ENCODE measurements at places on chromosomes 3 and 15.

DNA sequence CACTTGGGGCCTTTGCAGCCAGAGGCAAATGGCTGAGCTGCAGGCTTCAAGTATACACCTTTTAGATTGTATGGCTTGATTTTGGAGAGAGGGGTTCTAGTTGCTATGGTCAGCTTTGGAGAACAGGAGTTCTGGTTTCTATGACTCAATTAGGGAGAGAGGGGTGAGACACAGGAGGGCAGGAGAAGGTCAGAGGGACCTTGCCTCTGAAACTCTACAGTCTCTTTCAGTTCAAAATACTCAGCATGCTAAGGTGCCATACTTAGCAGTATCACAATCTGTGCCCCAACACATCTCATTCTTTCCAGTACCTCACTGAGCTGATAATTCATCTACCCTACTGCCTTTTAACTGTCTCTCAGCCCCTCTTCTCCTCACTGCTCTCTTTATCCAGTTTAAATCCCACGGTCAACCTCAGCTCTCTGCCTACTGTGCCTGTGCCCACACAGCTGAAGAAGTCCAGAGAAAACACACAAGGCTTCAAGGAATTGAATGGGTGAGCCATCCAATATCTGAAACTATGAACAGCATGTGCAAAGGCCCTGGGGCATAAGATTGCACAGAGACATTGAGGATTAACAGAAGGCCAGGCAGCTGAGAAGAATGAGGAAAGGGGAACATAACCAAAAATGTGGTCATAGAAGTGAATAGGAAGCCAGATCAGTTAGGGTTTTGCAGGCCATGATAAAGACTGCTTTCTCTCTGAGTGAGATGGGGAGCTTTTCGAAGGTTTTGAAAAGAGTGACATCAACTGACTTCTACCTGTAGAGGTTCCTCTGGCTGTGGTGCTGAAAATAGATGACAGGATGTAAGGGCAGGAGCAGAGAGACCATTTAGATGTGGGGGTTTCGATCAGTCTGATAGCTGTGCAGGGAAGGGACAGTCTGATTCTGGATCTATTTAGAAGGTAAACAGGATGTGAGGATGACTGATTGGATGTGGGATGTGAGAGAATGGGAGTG, 54.5 kb upstream of the C3orf80 start:
- DNase-seq = no peak

DNA sequence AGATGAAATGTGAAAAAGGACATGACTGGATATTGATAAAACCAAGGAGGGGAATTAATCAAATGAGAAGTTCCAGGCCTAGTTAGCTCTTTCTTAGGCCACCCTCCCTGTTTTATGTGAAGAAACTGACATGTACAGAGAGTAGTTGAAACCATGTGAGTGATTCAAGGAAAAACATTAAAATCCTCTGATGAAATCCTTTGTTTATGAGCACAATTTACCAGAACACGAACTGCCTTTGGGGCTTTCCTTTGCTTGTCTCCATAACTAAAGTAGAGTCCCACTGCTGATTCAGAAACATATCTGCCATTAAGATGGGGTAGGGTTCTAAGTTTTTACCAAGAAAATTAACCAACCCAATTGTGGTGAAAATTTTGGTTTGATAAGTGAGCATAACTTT, 558.3 kb downstream of the NR2F2 start:
- DNase-seq = no peak

- no peak for DNase-seq
These were observed 122.6 kb upstream of the CCNL1 start for GRCh38 chr3:157282261-157283191.

GRCh38 chr3:119517112-119517511, 18.8 kb downstream of the TIMMDC1 start:
- DNase-seq = no peak

DNA sequence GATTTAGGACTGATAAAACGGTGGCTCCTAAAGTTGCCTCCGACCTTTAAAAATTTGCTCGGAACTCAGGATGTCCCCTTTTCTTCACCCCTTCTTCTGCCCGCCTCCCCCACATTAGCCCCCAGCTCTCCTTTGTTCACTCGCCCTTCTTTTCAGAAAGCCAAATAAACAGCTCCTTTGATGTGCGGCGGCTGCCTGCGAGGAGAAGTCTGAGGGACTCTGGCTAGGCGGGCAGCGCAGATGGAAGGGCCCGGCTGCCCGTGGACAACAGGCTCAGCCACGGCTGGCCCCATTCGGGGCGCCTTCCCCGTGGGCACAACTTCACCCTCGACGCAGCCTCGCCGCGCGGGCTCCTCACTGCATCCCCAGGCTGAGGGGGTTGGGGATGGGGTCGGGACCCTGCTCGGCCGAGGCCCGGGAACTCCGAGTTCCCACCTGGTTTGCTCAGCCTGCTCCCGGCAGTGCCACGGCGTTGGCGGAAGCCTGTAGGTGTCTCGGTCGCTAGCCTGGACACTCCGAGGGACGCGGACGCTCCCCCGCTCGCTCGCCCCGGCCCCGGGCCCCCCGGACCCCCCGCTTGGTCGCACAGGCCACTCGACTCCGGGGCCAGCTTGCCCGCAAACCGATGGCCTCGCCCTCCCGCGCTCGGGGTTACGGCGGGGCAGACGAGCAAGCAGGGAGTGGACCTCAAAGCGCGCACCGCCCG, 897 bp upstream of the TLE3 start:
- DNase-seq = no peak

- DNase-seq = peak; percentile 41
These were observed 1.1 kb upstream of the IGF1R start for GRCh38 chr15:98647026-98647773.

GRCh38 chr3:126305427-126305826, 51.8 kb downstream of the KLF15 start:
- DNase-seq = no peak

DNA sequence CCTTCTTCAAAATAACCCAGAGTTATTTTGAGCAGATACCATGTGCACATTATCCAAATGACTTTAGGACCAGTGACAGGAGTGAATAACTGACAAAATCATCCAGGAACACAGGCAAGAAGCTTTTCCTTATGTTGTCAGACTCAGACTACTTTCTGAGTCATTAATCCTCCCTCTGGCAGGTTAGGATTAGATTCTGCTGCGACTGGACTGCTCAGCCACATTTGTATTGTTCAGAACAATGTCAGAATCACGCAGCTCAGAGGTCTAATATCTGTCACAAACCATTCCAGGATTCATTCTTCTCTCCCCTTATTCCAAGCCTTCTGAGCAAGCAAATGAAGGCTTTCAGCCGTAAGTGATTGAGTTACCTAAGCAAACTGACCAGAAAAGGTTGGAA, 34.8 kb upstream of the FAM174B start:
- DNase-seq = no peak

- no peak for DNase-seq
These were observed 23.7 kb downstream of the CEP19 start for GRCh38 chr3:196688349-196688748.

- DNase-seq = no peak
These were observed 20.4 kb downstream of the UACA start for GRCh38 chr15:70742928-70743327.

- DNase-seq = no peak
These were observed 26.5 kb downstream of the TSPAN3 start for GRCh38 chr15:77044228-77045042.

DNA sequence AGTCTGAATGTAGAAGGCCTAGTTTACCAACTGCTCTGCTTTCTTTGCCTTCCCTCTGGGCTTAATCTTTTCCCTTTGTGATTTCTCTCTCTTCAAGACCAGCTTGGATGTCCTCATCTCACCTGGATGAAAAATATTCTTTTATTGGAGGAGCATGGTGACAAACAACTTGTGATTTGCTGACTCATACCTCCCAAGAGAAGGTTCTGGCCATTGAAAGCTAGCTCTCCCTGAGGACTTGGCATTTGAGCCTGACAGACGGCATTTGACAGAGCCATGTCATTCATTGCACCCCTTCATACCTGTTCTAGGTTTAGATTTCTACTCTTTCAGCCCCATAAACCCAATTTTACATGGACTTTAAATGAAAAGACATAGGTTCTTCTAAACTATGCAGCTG, 33.3 kb downstream of the ATG7 start:
- DNase-seq = no peak

GRCh38 chr3:18572809-18573208, 147.7 kb upstream of the SATB1 start:
- no peak for DNase-seq

DNA sequence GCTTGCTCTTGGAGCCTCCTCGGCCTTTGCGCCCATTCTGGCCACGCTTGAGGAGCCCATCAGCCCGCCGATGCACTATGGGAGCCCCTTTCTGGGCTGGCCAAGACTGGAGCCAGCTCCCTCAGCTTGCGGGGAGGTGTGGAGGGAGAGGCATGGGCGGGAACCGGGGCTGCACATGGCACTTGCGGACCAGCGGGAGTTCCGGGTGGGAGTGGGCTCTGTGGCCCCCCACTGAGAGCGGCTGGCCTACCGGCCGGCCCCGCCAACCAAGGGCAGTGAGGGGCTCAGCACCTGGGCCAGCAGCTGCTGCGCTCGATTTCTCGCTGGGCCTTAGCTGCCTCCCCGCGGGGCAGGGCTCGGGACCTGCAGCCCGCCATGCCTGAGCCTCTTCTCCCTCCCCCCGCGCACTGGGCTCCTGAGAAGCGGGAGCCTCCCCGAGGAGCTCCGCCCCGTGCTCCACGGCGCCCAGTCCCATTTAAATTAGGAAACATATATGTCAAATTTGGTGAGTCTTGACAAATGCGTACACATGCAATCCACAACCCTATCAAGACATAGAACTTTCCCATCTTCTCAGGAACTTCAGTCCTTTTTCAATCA, 97.6 kb upstream of the CNTN3 start:
- DNase-seq = no peak

DNA sequence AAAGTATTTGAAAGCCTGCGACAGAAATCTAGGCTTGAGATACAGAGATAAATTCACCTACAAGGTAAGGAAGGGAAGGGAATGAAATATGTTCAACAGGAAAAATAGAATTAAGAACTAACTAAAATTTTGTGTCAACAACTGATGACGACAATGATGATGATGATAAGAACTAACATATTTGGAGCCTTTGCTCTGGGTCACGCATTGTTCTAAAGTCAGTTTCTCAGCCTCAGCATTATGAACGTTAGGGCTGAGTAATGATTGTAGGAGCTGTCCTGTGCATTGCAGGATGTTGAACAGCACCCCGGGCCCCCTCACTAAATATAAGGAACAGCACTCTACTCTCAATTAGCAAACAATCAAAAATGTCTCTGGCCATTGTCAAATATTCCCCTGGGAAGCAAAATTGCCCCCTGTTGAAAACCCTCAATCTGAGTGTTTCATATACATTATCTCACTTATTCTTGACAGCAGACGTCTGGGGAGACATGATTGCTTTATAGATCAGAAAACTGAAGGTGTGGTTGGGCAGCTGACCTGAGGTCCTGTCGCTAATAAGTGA, 88.5 kb downstream of the ERC2 start:
- DNase-seq = no peak

DNA sequence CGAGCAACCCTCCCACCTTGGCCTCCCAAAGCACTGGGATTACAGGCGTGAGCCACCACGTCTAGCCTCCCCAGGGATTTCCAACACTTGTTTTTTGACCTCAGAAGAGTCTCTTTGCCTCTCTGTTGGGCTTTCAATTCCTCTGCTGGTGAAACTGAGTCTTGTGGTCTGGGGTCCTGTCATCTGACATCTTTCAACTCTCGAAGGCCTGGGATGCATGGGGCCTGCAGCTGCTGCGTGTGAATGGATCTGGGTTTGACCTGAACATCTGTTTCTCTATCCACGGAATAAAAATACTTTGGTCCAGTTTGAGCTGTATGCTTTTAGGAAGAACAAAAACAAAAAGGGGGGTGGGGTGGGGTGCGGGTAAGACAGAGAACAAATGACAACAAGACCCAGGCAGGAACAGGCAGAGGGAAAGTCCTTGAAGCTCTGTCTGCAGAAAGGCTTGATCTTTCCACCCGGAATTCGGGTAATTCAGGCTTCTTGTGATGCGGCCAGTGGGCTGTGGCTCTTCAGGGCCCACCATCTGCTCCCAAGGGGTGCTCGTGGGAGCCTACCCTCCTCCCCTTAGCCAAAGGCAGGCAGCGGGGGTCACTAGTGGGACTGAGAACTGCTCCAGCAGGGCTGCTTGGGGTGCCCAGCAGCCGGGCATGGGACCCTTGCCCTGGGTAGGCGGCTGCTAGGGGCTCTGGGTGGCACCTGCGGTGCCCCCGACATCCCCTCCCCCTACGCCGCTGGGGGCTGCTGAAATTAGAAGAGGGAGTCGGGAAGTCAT, 71.5 kb downstream of the SLC12A8 start:
- no peak for DNase-seq

GRCh38 chr15:29570121-29570947, 251.9 kb downstream of the TJP1 start:
- no peak for DNase-seq

- peak; percentile 36 for DNase-seq
These were observed 539 bp upstream of the PLCL2 start for GRCh38 chr3:16884084-16884747.

- DNase-seq = no peak
These were observed 260.4 kb upstream of the SLCO3A1 start for GRCh38 chr15:91593067-91593466.

GRCh38 chr3:7576071-7576470, 715.2 kb downstream of the GRM7 start:
- DNase-seq = no peak

- DNase-seq = no peak
These were observed 7.3 kb downstream of the TMEM158 start for GRCh38 chr3:45218578-45219390.

DNA sequence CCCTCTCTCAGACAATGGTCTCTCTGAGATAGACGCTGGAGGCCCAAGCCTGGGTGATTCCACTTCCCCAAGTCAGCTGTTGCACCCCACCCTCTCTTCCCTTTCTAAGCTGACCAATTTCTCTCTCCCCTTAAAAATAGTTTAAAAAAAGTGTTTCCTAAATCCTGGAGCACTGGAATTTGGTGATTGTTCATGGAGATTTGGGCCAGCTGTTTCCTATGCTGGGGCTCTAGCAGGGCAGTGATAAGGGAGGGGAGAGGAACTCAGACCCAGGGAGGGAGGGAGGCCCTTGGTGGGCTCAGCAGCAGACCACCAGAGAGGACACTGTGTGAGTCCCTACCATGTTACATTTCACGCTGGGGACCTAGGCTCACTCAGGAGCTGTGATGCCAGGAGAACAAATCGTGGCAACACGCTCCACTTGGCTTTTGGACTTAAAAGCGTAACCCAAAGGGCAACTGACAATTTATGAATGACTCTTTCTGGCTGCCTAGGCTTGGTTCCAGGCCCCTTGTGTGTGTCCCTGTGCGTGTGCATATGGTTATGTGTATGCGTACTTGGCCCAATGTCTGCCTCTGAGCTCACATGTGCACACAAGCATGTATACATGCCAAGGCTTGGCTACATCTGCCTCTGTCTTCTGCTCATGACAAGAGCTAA, 59.8 kb upstream of the INSYN1 start:
- no peak for DNase-seq

- DNase-seq = no peak
These were observed 98.7 kb upstream of the ZPLD1 start for GRCh38 chr3:102336130-102336529.

- DNase-seq = no peak
These were observed 222.6 kb upstream of the NR2F2 start for GRCh38 chr15:96107916-96108315.

DNA sequence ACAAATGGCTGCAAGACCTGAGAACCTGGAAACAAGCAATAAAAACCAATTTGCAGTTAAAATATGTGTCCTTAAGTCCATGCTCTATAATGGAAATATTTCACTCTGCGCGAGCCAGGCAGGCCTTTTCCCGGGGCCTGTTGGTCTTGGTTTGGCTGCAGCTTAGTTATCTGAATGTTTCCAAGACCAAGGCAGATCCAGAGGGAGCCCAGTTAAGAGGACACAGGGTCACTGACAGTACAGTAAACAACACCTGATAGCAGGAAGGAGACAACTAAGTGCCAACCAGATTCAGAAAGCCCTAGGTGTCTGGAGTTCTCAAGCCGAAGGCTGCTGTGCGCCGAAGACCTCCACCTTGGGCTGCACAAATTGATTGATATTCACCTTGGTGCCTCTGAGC, 32.8 kb downstream of the THSD4 start:
- DNase-seq = no peak
